ENCODE measurements at places on chromosomes 6 and 20.

DNA sequence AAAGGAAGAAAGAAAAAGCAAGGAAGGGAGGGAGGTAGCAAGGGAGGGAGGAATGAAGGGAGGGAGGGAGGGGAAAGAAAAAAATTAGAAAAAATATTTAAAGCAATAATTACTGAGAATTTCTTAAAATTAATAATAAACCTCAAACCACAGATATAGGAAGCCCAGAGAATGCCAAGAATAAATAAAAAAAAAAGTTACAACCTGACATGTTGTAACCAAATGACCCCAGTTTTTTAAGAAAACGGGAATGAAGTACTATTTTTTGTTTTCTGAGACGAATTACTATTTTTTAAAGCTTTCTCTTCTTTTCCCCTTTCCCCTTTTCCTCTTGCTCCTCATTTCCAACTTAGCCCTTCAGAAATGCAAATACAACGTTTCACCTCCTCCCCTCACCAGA, 16.7 kb downstream of the SLC17A1 start:
- no peak for DNase-seq

- DNase-seq = no peak
These were observed 28.5 kb upstream of the CCR6 start for GRCh38 chr6:167094436-167094819.

- DNase-seq = no peak
These were observed 229.0 kb downstream of the CDKAL1 start for GRCh38 chr6:20763296-20763695.

DNA sequence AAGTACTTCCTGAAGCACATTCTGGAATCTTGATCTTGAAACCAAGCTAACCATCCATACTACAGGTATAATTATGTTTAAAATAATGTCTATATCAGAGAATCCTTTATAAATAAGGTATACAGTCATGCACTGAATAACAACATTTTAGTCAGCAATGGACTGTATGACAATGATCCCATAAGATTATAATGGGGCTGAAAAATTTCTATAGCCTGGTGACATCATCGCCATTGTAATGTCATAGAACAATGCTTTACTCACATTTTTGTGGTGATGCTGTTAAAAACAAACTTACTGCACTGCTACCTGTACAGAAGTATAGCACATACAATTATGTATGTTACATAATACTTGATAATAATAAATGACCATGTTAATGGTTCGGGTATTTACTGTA, 31.8 kb downstream of the RNF146 start:
- DNase-seq = no peak

GRCh38 chr6:35312807-35313206, 15.2 kb downstream of the DEF6 start:
- peak; percentile 55 for DNase-seq

- no peak for DNase-seq
These were observed 9.5 kb downstream of the NCR2 start for GRCh38 chr6:41344876-41345275.

- no peak for DNase-seq
These were observed 57.1 kb downstream of the CRYBG1 start for GRCh38 chr6:106417572-106418147.

Data from suppressor macrophage (primary cell).